ENCODE measurements at places on chromosomes 12 and 14. TPM values are rescaled to one million over a fixed set of nuclear protein-coding genes. Genes with fewer than 3 reads are reported as not detected.

GRCh38 chr12:48973941-48974673 is 2.6 kb upstream of the WNT10B start:
- DNase-seq = peak; percentile 58

GRCh38 chr12:108630481-108631207 is 3.0 kb downstream of the SELPLG start:
- no peak for DNase-seq

DNA sequence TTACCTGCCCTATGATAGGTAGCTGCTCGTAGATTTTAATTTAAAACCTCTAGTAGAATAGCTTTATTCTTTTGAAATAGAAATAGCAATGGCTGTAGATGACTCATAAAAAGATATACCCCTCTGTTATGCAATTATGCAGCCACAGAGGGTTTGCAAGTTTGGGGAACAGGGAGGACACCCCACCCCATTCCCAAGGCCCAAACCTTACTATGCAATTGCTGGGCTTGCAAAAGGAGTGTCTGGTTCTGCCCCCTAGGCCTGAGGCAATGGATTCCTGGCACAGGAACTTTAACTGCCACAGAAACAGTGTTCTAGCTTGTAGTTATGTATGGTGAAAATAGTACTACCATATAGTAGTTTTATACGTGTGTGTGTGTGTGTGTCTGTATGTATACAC is 403.3 kb downstream of the ADAMTS20 start:
- no peak for DNase-seq

DNA sequence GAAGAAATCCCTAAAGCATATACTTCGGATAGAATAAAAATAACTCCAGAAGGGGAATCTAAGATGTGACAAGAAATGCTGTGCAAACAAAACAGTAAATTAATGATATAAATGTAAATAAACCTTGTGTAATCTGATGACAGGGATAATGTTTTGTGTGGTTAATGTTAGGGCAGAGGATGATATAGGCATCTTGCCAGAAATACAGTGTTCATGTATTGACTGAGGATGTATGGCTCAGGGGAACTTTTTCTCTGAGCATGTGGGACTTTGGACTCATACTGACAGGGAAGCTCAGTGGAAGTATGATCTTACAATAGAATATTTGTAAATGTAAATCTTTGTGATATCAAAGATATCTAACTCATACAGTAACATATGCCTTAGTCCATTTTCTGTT is 420.2 kb downstream of the TMTC2 start:
- DNase-seq = no peak

GRCh38 chr14:33925235-33925634 is 25.6 kb downstream of the EGLN3 start:
- DNase-seq = no peak

- DNase-seq = no peak
Observed at GRCh38 chr14:74478996-74479635, 14.0 kb downstream of the NPC2 start.

- DNase-seq = no peak
Observed at GRCh38 chr12:123163227-123163626, 12.3 kb upstream of the PITPNM2 start.

GRCh38 chr14:33364466-33364865 is 425.8 kb downstream of the NPAS3 start:
- no peak for DNase-seq

DNA sequence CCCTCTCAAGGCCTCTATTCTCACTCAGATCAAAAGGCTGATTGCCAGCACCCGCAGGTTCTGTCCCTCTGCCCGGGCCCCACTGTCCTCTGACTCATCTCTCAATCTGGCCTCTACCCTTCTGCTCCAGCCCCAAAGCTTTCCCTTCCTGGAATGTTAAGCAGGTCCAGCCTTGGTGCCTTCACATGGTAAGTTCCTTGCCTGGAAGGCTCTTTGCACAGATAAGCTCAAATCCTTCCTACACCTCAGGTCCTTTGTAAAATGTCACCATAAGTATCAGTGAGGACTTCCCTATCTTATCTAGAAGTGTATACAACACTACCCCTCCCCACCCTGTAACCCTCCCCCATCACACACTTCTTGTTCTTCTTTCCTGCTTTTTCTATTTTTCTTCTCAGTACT is 22.2 kb downstream of the LPCAT3 start:
- no peak for DNase-seq

GRCh38 chr14:102796661-102797190 is 19.5 kb downstream of the TRAF3 start:
- DNase-seq = no peak

DNA sequence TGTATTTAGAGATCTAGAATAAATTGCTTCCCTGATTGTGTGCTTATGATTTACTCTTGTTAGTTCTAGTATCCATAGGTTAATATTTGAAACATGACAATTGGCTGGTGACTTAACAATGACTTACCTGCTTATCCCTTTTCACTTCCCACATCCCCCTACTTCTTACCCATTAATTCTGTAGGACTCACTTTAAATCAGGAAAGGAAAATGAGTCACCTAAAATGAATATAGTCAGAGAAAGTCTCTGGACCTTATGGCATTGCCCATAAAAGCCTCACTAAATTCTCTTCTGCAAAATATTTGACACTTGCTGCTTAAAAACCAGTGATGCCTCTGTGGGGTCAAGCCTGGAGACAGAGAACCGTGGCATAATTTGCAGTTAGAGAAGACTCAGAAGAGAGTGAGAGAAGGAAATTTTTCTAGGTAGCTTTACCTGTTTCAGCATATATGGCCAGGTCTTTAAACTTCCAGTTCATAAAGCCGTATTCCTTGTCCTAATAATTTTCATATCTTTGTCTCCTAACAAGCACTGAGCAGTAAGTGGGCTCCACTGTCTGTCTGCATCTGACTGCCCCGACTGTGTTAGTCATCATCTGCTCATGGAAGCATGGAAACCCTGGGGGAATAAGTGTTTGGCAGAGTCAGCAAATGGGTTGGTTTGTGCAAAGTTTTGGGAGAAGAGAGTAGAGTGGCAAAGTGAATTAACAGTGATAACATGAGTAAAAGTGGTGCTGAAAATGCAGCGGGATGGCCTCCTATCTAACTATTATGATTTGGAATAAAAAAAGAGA is 294.4 kb downstream of the AKAP6 start:
- DNase-seq = no peak

DNA sequence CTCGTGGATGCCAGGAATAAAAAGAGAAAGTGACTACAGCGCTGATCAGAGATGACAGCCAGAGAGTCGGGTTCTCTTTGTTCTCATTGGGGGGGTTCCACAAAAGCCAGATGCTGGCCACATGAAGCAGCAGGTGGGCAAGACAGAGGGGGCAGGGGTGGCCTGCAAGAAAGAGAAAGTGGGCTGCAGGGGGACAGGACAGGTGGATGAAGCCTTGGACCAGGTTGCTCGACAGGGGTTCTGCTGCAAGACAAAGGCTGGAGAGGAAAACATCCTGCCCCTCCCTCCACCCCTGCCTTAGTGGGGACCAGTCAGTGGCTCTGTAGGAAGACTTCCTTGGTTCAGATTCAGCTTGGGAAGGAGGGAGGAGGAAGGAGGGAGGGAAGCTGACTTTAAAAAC is 126.2 kb downstream of the KSR2 start:
- no peak for DNase-seq

DNA sequence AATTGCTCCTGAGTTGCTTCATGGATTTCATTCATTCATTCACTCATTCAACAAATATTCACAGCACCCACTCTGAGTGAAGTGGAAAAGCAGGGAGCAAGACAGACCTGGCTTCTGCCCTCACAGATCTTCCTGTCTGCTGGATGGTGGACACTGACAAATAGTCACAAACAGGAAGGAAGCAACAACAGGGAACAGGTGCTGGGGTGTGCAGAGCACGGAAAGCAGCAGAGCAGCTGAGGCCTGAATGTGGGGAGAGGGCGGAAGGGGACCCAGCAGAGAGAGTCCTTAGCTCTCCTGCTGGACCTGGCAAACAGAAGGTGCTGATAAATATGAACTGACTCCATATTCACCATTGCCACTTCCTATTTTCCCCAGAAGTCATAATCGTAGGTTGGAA is 54.4 kb downstream of the SETD3 start:
- DNase-seq = no peak

DNA sequence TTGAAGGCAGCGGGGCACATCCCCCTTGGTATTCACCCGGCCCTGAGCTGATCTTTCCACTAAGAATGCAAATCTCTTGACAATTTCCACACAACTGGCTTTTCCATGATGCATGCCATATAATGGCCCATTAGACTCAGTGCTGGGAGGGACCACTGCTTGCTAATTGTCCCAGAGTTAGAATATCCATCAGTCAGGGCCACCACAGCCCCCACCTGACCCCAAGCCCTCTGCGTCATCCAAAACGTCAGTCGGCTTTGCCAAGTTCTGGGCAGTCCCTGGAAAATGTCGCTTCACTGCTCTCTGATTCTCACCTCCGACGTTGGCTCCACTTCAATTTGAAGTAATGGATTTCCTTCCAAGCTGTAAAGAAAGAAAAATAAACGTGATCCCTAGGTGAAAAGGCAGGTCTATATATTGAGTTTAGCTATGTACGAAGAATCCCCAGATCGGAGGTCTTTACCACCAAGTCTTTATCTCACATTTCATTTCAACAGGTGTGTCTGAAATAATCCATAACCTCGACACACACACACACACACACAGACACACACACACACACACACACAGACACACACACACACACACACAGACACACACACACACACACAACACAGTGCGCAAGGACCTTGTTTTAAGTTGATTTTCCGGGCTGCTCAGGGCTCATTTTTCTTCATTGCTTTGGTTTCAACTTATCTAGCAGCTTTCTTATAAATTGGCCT is 165.5 kb upstream of the NOS1 start:
- no peak for DNase-seq

- DNase-seq = no peak
Observed at GRCh38 chr12:85441025-85441424, 161.0 kb downstream of the ALX1 start.

DNA sequence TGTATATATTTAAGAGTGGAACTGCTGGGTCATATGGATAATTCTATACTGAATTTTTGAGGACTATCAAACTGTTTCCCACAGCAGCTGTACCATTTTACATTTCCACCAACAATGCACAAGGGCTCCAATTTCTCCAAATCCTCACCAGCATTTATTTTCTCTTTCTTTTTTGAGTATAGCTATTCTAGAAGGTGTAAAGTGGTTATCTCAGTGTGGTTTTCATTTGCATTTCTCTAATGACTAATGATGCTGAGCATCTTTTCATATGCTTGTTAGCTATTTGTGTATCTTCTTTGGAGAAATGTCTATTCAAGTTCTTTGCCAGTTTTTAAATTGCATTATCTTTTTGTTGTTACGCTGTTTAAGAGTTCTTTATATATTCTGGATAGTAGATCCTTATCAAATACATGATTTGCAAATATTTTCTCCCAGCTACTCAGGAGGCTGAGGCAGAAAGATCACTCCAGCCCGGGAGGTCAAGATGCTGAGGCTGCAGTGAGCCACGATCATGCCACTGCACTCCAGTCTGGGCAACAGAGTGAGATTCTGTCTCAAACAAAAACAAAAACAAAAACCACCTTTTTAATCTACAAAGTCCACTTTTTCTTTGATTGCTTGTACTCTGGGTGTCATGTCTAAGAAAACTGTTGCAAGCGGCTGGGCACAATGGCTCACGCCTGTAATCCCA is 32.8 kb downstream of the GTF2A1 start:
- no peak for DNase-seq

- DNase-seq = no peak
Observed at GRCh38 chr12:65016881-65017650, 104.0 kb downstream of the WIF1 start.

- no peak for DNase-seq
Observed at GRCh38 chr12:72296389-72296788, 24.2 kb downstream of the TRHDE start.

GRCh38 chr14:102900631-102901571 is 21.6 kb upstream of the AMN start:
- no peak for DNase-seq

DNA sequence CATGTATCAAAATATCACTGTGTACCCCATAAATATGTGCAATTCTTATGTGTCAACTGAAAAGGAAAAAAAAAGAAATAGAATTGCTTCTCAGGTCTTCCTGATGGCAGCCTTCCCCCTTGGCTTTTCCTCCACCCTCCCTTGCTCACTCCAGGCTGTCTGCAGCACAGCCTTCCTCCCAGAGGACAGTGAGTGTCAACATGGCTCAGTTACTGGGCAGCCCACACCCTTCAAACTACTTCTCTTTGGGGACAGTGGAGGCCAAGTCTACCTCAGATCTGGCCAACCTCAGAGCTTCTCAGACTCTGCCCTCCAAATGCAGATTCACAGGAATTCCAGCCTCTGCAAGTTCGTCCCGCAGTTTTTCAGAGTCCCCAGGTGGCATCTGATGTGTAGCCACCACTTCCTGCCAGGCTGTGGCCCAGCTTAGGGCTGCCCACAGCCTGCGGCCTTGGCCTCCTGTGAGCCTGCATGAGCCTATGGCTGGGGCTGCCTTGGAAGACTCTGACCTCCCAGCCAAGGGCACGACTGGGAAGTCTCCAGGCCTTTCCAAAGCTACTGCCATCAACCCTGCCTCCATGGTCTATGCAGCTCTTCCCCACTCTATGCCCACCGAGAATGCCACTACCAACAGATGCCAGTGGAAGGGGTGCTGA is 148.0 kb upstream of the PWP1 start:
- no peak for DNase-seq

DNA sequence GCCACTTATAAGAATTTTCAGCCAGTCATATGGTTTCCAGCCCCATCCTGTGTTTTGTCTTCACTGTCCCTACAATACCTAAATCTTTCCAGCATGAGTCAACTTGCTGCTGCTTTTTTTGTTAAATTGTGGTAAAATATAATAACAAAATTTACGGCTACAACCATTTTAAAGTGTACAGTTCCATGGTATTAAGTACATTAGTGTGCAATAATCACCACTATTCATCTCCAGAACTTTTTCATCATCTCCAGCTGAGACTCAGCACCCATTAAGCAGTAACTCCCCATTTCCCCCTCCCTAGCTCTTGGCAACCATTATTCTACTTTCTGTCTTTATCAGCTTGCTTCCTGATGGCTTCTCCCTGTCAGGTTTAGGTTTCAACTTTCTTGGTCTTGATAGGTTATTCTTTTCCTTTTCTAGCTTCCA is 39.1 kb downstream of the FRS2 start:
- no peak for DNase-seq

- DNase-seq = no peak
Observed at GRCh38 chr14:20632831-20633691, 8.4 kb downstream of the OR6S1 start.

DNA sequence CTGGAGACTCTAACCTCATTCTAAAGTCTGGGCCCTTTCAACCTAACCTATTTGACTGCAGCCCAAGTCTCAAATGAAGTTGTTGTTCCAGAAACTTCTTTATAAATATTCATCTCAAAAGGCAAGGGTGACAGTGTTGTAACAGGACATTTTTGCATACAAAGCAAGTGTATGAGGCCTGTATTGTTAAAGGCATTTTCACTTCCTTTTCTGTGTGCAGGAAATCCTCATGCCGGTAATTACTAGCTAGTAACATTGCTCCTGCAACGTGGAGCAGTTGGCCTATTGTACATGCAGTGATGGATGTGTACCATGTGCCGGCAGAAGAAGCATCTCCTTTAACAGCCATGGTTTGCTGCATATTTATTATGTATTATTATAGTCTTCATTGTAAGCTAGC is 156.5 kb upstream of the RMST start:
- no peak for DNase-seq

- DNase-seq = no peak
Observed at GRCh38 chr14:101977311-101978071, 13.1 kb downstream of the DYNC1H1 start.

PAPLN gene
- total RNA-seq = 1.2 TPM

KRT85 gene
- not detected for total RNA-seq

SLC17A8 gene
- not detected for total RNA-seq

C14orf119 gene
- 25.2 TPM for total RNA-seq

CPNE6 gene
- not detected for total RNA-seq

DERA gene
- 20.2 TPM for total RNA-seq

OR4K13 gene
- total RNA-seq = not detected

CLEC4E gene
- 0.19 TPM for total RNA-seq

MYH6 gene
- total RNA-seq = 1,823 TPM
